Left renal pelvis (tissue), 4 donors: ENCODE measurements at places on chromosomes 16 and 17.
A peak's percentile ranks its signal among the peaks of the same experiment; 100 is the strongest.

GRCh38 chr16:87560428-87561199 is 41.7 kb upstream of the JPH3 start:
- DNase-seq: no peak

GRCh38 chr16:79296491-79296890 is 304.0 kb downstream of the MAF start:
- no peak for DNase-seq

GRCh38 chr17:75412455-75413317 is 7.2 kb upstream of the GRB2 start:
- DNase-seq: no peak

DNA sequence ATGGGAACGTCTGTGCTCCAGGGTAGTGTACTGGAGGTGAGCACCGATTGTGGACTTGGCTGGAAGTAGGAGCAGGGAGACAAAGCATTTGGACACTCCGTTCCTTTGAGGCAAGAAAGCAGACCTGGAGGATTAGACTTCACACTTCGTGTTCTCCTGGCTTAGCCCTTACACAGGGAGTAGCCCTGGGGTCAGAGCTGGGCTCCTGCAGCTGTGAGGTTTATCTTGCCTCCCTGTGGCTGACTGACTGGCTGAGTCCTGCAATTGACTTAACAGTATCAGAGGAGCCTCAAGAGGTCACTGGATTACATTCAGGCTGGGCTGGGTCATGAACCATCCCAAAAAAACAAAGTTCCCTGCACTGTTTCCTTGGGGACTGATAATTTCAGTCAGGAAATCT is 37.1 kb downstream of the MPRIP start:
- no peak for DNase-seq

DNA sequence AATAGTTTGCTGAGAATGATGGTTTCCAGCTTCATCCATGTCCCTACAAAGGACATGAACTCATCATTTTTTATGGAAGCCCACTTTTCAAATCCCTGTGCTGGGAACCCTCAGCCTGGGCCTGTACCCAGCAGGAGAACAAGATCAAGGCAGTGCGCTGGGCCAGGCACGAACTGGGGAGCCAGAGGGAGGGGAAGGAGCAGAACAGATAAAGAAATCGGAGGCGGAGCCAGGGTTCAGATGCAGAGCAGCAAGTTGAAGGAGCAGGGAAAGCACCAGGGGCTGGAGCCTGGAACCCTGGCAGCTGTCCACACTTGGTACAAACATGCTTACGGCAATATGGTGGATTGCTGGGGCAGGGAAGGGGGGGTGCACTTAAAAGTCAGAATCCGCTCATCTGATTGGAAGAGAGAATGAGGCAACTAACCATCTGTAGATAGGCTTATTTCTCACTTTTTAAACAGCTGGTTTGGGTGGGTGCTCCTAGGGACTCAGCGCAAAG is 107.5 kb downstream of the NOG start:
- no peak for DNase-seq

- no peak for DNase-seq
Measured at GRCh38 chr16:61595605-61596004, 440.6 kb downstream of the CDH8 start.

- no peak for DNase-seq
Measured at GRCh38 chr17:49480836-49481615, 14.1 kb upstream of the NGFR start.

GRCh38 chr17:82882715-82883418 is 43.0 kb upstream of the ZNF750 start:
- DNase-seq: no peak

- peak; percentile 88 for DNase-seq
Measured at GRCh38 chr17:5526821-5527598, 40.6 kb downstream of the MIS12 start.

- DNase-seq: no peak
Measured at GRCh38 chr16:67441907-67442306, 11.0 kb downstream of the HSD11B2 start.

DNA sequence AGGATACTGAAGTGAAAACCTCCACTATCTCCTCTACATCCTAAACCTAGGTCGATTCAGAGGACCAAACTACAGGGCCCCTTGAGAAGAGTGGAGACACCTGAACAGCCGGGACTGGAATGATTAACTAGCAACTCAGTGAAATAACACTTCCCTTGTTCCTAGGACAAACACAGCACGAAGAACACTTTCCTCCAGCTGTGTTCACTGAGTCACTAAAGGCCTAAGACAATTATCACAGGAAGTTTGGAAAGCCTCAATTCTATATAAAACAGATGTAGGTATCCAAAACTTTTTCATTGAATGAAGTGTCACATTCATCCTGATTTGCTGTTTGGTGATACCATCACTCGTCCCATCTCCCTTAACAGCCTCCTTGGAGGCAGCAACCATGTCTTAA is 15.5 kb upstream of the CUEDC1 start:
- no peak for DNase-seq

- no peak for DNase-seq
Measured at GRCh38 chr17:38463451-38463858, 35.2 kb downstream of the ARHGAP23 start.

DNA sequence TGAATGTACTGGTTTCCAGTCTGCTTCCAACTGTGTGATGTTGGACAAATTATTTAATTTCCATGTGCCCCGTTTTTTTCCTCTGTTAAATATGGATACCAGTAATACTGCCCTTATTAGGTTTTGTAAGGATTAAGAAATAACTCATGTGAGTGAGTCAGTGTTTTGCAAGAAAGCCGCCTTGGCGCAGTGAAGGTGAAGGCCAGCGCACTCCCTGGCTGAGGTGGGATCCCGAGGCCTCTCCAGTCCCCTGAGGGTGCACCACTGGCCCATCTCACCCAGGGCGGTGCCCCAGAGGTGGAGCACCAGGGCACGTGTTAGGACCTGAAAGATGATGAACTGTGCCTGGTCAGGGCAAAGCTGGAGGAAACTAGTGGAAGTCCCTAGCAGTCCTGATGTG is 43.5 kb downstream of the PHKB start:
- DNase-seq: no peak

DNA sequence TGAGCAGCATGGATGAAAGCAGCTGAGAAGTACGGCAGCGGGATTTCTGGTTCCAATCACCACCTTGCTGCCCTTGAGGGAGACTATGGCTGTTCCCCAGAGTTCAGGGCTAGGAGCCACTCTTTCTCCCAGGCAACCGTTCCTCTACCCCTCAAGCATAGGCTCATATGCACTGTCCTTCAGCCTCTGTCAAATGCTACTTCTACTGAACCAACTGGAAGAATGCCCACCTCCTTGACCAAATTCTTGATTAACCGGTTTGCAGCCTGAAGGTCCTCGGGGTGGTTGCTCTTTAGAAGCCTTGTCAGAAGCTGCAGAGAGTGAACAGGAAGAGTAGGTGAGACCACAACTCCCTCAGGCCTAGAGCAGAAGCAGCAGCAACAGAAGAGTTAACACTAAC is 23.8 kb downstream of the GGA2 start:
- DNase-seq: no peak

- no peak for DNase-seq
Measured at GRCh38 chr17:55811536-55811935, 60.7 kb downstream of the PCTP start.

DNA sequence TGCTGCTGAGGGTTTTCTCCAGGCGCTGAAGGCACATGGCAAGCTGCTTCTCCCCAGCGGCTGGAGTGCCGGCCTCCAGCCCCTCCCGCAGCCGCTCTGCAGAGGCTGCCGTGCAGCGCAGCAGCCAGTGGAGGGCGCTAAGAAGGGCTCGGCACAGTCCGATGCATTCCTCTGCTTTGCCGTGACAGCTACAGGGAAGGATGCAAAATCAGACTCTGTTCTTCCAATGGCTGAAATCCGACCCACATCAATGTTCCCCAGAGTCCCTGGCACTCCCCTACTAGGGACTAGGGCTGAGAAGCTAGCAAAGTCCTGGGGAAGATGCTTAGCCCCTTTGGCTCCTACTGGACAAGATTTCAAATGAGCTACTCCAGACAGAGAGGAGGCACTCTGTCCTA is 19.0 kb downstream of the MED24 start:
- no peak for DNase-seq

DNA sequence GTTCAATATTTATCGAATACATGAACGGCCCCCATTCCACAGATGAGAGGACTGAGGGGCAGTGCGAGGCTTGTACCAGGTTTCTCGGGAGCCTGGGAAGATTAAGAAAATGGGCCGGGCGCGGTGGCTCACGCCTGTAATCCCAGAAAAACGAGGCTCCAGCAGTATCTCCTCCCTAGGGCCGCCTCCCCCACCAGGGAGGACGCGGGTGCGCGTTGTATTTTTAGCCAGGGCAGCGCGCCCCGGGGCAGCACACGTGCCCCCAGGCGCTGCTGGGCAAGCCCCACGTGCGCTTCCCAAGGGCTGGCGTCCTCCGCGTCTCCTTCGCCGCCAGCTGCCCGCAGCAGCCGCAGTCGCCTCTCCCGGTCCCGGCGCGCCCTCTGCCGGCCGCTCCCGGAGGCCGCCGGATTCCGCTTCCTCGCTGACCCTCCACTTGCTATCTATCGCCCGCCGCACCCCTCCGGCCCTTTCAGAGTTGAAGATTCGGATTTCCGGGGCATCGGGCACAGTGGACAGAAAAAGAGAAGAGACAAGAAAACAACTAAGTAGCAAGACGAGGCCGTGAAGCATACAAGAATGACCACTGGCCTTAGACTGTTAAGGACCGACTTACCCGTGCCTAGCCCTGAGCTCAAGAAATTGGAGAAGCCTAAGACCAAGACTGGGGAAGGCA is 1.9 kb upstream of the YBX2 start:
- no peak for DNase-seq

DNA sequence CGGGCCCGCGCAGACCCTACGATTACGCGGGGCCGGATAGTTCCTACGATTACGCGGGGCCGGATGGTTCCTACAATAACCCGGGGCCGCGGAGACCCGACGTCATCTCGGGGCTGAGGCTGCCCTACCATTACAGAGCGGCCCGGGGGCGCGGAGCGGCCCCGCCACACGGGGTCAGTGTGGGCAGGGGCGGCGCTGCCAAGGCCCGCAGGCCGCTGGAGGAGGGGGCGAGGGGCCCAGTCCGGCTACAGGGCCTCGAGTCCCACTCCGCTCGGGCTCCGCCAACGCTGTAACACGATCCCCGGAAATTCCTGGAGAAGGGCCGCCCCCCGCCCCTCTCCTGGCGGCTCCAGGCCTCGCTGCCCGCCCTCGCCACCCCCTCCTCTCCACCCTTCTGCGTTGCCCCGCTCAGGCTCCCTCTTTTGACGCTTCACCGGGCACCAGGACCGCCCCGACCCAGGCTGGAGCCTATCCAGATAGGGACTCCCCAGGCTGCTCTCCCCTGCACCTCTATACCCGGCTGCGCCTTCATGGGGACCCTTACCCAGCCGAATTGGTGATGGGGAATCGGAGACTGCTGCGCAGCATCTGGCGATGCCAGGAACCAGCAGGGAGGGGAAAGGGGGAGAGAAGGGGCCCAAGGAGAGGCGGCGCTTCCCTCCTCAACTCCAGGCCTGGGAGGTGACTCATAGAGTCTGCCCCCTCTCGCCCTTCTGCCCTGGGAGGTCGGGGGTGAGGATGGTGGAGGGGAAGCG is at the start of gene RAB34:
RAB34 (minus strand) TSS at position 291 of the 755 bp plus-strand sequence. CDS start 602 bp downstream, outside the sequence.
- peak; percentile 90 for DNase-seq

DNA sequence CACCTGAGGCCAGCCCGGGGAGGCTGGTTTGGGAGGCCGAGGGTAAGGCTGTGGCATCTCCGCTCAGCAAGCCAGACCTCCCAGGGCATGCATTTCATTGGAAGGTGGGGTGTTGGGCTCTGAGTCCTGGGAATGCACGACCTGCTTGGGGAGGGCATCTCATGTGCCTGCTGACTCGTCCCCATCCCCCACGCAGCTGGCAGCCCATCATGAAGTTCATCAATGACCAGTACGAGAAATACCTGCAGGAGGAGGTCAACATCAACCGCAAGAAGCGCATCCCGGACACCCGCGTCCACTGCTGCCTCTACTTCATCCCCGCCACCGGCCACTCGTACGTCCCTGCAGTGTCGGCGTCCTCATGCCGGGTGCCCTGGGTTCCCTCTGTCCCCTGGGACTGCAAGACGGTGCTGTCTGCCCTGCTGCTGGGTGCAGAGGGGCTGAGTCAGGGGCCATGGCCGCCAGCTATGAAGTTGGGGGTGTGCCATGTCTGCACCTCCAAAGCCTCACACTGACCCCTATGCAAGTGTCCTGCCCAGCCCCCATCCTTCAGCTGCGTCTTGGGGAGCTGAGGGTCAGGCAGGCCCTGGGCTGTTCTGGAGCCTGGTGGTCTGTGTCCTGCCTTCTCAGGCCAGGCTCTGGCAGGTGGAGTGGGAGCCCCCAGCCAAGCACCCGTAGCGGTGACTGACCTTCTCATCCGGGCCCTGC is 347.9 kb downstream of the SEC14L1 start:
- DNase-seq: no peak

- no peak for DNase-seq
Measured at GRCh38 chr16:57167953-57168352, 17.9 kb downstream of the PSME3IP1 start.

DNA sequence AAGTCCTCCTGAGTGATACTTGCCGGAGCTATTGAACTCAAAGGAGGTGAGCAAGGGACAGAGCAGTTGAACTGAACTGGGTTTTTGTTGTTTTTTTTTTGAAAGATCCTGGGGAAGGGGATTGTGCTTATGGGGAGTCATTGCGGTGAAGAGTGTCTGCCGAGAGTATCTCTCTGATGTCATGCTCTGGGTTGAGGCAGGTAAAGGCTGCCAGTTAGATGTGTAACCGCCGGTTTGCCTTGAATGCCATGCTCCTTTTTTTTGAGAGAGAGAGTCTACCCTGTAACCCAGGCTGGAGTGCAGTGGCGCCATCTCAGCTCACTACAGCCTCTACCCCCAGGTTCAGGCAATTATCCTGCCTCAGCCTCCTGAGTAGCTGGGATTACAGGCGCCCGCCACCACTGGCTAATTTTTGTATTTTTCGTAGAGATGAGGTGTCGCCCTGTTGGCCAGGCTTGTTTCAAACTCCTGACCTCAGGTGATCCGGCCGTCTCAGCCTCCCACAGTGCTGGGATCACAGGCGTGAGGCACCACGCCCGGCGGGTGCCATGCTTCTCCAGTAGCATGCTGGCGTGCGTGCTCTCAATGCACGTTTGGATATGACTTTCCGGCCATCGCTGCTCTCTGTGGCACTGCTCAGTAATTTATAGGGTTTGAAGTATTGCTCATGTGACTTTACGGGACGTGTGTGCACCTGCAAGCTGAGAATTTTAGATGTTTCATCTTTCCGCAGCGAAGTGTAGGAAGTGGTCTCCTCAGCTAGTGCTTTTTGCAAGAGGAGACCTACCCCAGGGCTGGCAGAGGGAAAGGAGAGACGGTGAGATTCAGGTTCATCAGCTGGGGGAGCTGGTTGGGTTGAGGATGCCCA is 8.5 kb downstream of the ZC3H18 start:
- DNase-seq: no peak

GRCh38 chr17:3926860-3927627 is 10.8 kb upstream of the P2RX1 start:
- DNase-seq: no peak

GRCh38 chr17:5699814-5700213 is 115.5 kb upstream of the NLRP1 start:
- DNase-seq: no peak
